ENCODE measurements at places on chromosomes 6 and 20.

DNA sequence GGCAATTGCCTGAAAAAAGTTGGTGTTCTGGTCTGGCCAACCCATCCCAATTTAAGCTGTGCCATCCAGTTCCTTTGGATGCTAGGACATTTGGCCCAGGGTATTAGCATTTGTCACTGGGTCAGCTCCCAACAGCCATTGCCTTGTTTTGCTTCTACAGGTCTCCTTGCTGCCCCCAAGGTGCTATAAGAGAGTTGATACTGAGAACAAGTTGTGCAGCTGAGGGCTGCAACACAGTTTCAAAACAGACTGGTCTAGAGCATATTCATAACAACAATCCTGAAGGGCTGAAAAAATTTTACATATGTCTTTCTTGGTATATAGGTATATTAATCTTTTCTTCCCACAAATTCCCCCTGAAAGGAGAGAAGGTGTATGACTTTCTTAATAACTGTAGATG is 61.0 kb downstream of the LYRM4 start:
- no peak for DNase-seq

- no peak for DNase-seq
These were observed 130.7 kb downstream of the UTRN start for GRCh38 chr6:144415835-144416237.

DNA sequence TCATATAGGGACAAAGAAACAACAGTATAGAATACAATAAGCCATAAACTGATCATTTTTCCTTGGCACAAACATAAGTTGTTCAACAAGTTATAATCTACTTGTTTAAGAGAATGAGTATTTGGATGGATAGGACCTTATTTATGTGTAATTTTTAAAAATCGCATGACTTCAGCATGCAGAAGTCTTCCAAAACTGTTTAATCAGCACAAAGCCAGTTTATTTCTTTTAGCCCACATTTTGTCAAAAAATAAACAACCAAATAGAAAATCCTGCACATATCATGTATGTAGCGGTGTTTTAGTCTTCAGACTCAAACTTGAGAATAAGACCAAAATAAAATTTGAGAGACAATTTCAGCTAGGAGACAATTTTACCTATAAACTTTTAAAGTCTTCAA is 304.7 kb downstream of the TRDN start:
- DNase-seq = no peak

- DNase-seq = no peak
These were observed 7.9 kb upstream of the PRELID3B start for GRCh38 chr20:59050437-59050836.

- no peak for DNase-seq
These were observed 28.7 kb upstream of the PMEPA1 start for GRCh38 chr20:57738484-57738883.
